Stimulated activated naive CD4-positive, alpha-beta T cell treated with Interleukin-2 at 50 U/mL for 16 hours (primary cell): ENCODE measurements at places on chromosomes 11 and 22.

DNA sequence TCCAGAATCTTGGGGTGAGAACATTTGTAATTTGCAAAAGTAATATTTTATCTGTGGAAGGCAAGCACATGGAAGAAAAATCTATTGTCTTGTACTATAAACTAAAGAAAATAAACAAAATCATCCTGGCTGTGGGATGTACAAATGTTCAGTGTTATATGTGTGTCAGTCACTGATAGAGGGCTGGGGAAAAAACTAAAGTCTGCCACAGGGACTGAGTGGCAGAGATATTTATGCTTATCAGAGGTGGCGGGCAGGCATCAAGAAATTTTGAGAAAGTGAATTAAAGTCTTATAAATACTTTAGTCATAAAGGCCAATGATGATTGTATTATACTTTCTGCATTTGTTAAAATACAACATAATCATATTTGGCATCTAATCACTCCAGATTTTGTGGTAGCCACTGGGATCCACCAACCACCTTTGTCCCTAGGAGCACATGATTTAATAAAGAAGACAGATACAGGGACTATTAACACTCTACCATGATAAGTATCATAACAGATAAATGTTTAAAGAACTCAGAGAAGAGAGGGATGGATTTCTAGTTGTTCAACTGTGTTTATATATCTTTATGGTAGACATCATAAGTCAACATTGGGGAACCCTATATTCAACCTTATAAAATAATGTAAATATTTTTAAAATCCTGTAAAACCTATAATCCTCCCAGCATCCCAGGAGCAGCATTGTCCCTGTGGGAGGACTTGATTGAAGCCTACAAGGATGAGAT is 2.6 kb upstream of the ENDOD1 start:
- DNase-seq, result no peak

GRCh38 chr11:83538286-83538685 is 252.1 kb upstream of the CCDC90B start:
- no peak for DNase-seq

GRCh38 chr11:13298765-13299164 is 21.2 kb downstream of the BMAL1 start:
- DNase-seq, result no peak

DNA sequence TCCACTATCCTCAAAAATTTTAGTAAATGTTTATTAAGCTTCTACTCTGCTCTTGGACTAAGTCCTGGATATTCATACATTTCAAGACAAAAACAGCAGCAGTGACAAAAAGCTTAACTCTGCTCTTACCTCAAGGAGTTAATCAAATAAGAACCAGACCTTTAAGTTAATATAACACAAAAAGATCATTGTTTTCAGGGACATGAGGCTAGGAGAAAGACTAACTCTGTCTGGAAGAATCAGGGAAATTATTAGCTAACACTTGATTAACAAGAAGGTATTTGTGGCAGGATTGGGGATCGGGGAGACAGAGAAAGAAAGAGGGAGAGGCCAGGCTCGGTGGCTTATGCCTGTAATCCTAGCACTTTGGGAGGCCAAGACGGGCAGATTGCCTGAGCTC is 74.4 kb downstream of the PPP2R1B start:
- DNase-seq, result no peak

GRCh38 chr22:20639343-20639742 is 131.9 kb downstream of the MED15 start:
- no peak for DNase-seq

GRCh38 chr11:1921574-1922141 is 2.2 kb downstream of the TNNT3 start:
- DNase-seq, result no peak

GRCh38 chr22:42889304-42889703 is 32.2 kb upstream of the ARFGAP3 start:
- DNase-seq, result no peak

DNA sequence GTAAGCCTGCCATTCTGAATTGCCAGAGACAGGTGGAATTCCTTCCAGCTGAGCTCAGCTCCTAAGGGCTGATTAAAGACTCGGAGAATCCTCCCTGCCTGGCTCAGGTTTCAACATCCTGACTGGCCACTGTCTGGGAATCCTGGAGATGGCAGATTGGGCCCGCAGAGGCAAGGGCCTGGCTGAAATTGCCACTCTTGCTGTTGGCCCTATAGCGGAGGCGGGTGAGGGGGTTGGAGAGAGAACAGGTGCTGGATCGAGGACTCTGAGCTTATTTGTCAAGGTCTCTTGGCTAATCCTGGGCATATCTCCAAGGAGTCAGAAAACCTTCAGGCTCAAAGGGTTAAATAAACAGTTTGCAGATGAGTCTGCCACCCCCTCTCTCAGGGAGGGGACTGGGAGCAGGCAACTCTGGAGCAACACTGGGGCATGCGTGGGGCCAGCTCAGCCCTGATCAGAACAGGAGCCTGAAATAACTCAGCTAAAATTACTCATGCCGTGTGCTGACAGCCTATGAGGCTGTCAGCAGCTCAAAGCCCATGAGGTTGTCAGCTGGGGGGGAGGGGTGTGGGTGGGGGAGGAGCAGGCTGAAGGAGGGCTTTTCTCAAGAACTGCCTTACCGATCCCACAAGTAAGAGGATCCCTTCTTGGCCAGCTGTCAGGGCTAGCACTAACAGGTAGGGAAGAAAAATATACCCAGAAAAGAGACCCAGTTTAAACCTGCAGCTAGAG is 14.7 kb upstream of the MFRP start:
- peak; percentile 57 for DNase-seq

DNA sequence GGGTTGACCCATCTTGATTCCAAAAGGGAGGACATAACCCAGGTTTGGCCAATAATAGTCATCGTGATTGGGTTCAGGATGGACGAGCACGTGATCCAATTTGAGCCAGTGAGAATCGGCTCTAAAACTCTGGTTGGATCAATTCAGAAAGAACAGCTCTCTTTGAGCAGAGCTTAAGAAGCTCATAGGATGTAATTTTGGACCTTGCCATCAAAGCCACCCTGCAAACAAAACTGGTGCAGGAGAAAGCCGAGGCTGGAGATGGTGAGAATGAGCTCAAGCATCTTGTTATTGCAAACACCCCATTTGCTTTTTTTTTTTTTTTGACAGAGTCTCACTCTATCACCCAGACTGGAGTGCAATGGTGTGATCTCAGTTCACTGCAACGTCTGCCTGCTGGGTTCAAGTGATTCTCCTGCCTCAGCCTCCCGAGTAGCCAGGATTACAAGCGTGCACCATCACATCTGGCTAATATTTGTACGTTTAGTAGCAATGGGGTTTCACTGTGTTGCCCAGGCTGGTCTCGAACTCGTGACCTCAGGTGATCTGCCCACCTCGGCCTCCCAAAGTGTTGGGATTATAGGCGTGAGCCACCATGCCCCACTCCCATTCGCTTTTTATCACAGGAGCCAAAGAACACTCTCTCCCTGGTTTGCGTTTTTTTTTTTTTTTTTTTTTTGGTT is 13.8 kb upstream of the MIAT start:
- DNase-seq, result no peak

DNA sequence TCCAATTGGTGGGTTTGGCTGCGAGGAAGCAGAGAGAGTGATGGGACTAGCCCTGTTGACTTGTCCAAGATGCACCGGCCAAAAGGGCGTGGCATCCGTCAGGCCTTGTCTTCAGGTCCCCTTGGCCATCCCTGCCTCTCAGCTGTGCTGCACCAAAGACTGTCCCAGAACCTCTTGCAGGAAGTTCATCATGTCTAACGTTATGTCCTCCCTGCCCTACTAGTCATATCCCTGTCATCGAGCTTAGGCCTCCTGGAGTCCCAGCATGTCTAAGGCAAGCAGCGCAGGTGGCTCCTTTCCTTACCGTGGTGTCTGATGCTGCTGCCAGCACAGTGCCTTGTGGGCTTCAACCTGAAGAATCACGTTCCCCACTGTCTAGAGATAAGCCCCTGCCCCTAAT is 51.2 kb downstream of the NECTIN1 start:
- DNase-seq, result no peak

DNA sequence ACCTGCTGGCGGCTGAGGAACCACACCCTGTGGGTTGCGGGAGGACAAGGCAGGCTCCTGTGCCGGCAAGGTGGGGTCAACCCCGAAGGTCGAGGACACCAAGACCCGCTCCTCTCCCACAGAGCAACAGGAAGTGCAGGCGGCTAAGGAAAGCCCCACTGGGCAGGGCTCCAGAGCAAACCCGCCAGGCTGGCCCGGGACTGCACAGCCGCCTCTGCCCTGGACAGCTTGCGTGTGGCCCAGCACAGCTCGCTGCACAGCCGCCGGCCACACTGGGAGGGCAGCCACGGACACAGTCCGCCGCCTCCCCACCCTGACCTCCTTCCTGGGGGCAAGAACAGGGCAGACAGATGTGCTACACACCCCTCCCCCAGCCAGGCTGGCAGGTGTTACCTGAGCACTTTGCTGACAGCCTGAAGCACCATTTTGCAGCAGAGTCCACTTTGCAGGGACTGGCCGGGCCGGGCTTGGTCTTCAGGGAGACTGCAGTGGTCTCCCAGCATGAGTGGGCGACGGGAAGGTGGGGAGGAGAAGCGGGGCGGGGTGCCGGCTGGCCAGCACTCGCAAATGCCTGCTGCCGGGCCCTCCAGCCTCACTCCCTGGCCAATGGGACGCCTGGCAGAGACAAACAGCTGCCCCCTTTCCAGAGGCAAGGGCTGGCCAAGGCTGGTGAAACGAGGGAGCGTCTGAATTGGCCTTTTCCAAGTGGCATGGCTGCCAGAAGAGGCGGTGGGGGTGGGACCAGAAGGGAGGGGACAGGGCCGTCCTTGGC is at the start of gene MOB2:
Gene MOB2 (minus strand): TSS at position 726 of the 772 bp plus-strand sequence. CDS start 223 bp downstream, at position 503.
- DNase-seq, result no peak

GRCh38 chr22:21709688-21710087 is 25.9 kb downstream of the YPEL1 start:
- no peak for DNase-seq

DNA sequence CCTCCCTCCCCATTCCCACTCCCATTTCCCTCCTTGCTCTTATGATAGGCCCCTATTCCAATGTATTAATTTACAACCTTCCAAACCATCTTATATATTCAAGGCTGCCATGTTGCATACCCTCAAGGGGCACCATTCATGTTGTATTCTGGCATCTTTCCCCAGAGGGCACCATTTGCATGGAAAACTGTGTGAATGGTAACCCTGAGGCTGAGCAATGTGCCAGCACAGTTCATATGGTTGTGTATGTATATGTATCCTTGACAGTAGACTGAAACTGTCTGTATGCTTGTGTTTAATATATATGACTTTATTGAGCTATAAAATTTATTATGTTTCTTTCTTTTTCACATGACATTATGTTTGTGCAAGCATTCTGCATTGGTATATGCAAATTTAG is 7.3 kb downstream of the RASSF10 start:
- no peak for DNase-seq

DNA sequence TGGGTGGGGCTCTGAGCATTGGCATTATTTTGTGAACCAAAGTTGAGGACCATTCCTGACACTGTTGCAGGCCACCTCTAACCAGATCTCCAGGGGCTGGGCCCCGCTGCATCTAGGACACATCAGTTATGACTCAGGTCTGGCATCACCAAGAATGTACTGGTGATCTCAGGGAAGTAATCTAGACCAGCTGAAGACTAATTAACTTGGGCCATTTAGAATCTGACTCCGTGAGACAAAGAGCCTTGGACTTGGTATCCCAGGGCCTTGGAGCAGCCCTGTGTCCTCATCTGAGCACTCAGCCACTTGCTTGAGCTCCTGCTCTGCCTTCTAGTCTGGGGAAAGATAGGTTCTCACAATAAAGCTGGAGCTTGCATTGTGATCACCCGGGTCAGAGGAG is 200.6 kb downstream of the KIRREL3 start:
- DNase-seq, result no peak

- DNase-seq, result no peak
Observed at GRCh38 chr11:111674941-111675340, 72.7 kb downstream of the SIK2 start.

DNA sequence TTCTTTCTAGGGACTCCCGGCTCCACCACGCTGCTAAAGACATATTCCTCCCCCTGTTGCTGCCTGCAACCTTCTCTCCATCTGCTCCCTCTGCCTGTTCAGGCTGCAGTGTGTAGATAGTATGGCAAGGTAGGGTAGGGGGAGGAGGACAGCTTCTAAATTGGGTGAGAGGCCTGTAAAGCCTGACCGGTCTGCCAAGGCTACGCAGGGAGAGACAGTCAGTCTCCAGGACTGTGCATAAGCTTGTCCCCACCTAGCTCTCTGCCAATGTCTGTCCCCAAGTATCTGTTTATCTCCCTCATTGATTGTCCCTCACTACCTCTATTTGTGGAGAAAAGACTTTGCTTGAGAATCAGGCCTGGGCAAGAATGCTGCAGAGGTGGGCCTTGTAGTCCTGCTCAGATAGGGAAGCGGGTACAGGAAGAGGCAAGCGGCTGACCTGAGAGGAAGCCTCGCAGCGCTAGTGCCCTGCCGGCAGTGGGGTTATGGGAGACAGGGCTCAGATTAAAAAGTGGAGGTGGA is 871 bp upstream of the SEZ6L start:
- DNase-seq, result no peak

- no peak for DNase-seq
Observed at GRCh38 chr11:129743112-129743815, 72.4 kb upstream of the TMEM45B start.

GRCh38 chr11:119650251-119650650 is 78.7 kb downstream of the NECTIN1 start:
- no peak for DNase-seq

DNA sequence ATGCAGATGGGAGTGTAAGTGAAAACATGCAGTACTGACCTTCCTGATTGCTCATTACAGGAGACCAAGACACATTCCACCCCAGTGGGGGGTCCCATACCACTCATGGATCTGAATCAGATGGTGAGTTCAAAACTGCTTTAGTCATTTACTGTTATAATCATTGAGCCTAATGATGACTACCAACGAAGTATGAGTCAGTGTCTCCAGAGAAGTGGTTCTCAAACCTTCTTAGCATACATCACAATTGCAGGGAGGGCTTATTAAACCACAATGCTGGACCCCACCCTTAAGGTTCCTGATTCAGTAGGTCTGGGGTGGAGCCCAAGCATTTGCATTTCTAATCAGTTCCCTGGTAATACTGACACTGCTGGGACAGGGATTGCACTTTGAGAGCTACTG is 75.8 kb downstream of the CD44 start:
- peak; percentile 40 for DNase-seq

DNA sequence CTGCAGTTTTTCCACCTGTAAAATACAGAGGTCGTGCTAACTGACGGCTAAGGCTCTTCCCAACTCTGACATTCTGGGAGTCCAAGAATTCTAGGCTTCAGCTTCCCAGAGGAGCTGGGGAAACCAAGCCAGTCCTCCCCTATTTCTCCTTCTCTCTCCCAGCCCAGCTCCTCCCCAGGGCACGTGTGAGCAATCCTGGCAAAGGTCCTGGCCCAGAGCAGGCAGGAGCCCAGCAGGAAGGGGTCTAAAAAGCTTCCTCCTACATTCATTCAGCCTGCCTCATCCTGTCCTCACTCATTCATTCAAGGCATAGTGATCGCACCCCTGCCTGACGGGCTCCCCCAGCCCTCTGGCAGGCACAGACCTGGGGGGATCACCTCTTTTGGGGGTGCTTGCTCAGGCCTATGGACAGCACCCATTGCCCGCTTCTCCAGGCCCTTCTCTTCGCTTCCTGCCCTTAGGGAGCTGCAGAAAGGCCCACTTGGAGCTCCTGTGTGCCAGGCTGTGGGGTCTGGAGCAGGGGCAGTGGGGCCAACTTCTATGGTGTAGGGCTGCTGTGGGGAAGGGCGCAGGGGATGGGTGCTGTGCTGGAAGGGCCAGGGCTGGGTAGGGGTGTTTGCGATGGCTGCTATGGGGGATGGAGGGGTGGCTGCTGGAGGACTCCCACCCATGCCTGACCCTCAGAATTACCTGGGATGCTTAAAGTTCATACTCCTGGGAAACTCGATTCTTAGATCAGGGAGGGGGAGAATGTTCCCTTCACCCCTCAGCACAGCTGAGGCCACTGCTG is 9.8 kb downstream of the KCNC1 start:
- DNase-seq, result no peak

- DNase-seq, result no peak
Observed at GRCh38 chr22:43681731-43682360, 130.3 kb downstream of the EFCAB6 start.
